ENCODE measurements at places on chromosomes 4 and X. TPM values are rescaled to one million over a fixed set of nuclear protein-coding genes. Genes with fewer than 3 reads are reported as not detected.
A peak's percentile ranks its signal among the peaks of the same experiment; 100 is the strongest.

GRCh38 chrX:33784548-33784947 is 347.6 kb downstream of the FAM47A start:
- DNase-seq = no peak
- H3K4me3 ChIP-seq = no peak overlapping the region
- no peak overlapping the region for H3K27ac ChIP-seq
- H3K4me1 ChIP-seq = no peaks in the 10 kb centered on the region
- H3K27me3 ChIP-seq = no peaks in the 10 kb centered on the region
- no peaks in the 10 kb centered on the region for H3K36me3 ChIP-seq

GRCh38 chr4:13986548-13986947 is 359.0 kb upstream of the BOD1L1 start:
- no peak for DNase-seq
- H3K4me1 ChIP-seq = peaks cover 74% of the 10 kb centered on the region
- H3K27ac ChIP-seq = no peak overlapping the region
- no peak overlapping the region for H3K4me3 ChIP-seq
- no peaks in the 10 kb centered on the region for H3K36me3 ChIP-seq

DNA sequence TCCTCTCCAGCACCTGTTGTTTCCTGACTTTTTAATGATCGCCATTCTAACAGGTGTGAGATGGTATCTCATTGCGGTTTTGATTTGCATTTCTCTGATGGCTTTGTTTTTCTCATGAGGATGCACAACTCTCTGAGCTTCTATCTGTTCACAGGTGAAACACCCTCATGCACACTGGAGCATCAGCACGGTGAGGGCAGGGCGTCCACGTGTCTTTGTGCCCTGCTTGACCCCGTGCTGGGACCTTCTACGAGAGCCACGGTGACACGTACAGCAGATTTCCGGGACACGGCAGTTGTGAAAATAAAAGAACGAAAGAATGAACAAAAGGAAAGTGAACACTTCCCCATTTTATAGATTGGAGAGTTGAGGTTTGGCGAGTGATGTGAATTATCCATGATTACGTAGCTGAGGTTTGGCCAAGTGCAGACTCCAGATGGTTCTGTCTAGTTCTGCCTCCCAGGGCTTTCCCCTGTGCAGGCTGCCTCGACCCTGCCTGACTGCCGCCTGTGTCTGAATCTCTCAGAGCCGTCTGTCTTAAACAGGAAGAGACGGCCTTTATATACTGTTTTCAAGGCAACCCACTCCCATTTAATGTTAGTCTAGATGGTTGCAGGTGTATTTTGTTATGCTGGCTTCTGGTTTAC is 67.8 kb upstream of the SORBS2 start:
- peaks cover 41% of the 10 kb centered on the region for H3K4me1 ChIP-seq
- H3K4me3 ChIP-seq = no peak overlapping the region
- H3K27me3 ChIP-seq = no peaks in the 10 kb centered on the region

- peaks cover 16% of the 10 kb centered on the region for H3K36me3 ChIP-seq
- no peaks in the 10 kb centered on the region for H3K27me3 ChIP-seq
- H3K4me3 ChIP-seq = no peak overlapping the region
- H3K27ac ChIP-seq = no peak overlapping the region
- H3K4me1 ChIP-seq = peaks cover 12% of the 10 kb centered on the region
These were observed 68.0 kb downstream of the N4BP2 start for GRCh38 chr4:40124690-40125089.

DNA sequence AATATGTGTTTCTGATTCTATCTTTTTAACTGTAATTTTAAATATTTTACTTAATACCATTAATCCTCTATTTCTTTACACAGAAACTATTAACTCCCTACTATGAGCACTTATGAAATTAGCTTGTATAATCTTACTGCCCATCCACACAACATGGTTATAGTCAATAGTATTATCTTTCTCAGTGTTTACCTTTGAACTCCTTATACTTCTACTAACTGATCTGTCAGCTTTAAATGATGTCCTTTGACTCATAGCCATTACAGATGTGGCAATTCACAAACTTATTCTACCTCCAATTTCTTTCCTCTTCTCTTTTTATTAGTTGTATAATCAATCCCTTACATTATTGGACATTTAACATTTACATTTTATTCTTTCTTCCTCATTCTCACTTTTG is 5.5 kb downstream of the SEC31A start:
- H3K27ac ChIP-seq = peak overlapping the region; percentile 24
- H3K4me1 ChIP-seq = peaks cover 52% of the 10 kb centered on the region
- peaks cover 14% of the 10 kb centered on the region for H3K36me3 ChIP-seq
- DNase-seq = no peak

GRCh38 chrX:129768586-129769466 is 10.9 kb upstream of the SASH3 start:
- no peaks in the 10 kb centered on the region for H3K27me3 ChIP-seq
- DNase-seq = no peak
- no peaks in the 10 kb centered on the region for H3K36me3 ChIP-seq

DNA sequence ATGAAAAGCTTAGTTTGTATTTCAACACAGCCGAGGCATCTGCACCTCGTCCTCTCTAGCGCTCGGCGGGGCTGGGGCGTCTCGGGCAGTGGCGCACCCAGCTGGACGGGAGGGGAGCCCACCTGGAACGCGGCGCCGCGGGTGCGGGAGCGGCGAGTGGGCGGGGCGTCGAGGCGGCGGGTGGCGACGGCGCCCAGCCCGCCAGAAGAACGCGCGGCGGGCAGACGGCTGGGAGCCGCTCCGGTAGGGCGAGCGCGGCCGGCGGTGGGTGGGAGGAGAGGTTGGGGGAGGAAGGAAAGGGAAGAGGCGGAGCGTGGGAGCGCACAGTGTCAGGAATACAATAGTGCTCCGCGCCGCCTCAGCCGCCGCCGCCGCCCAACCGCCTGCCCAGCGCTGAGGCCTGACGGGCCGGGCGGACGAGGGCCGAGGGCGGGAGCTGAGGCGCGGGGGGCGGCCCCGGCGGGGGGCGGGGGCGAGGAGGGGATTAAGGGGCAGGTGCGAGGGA is at the start of gene JADE3:
JADE3 (plus strand) TSS at position 324 of the 505 bp plus-strand sequence. CDS start 72,474 bp downstream, outside the sequence.
- H3K4me3 ChIP-seq = peak within 1 kb of the TSS; percentile 84
- H3K36me3 ChIP-seq = no peaks in the 10 kb centered on the region
- H3K27ac ChIP-seq = no peak within 1 kb of the TSS
- peaks cover 9% of the 10 kb centered on the region for H3K4me1 ChIP-seq

- peaks cover 2% of the 10 kb centered on the region for H3K36me3 ChIP-seq
- peaks cover 35% of the 10 kb centered on the region for H3K4me1 ChIP-seq
- H3K4me3 ChIP-seq = no peak overlapping the region
- peak overlapping the region; percentile 66 for H3K27ac ChIP-seq
- DNase-seq = no peak
These were observed 28.1 kb downstream of the FGF2 start for GRCh38 chr4:122854447-122855352.

DNA sequence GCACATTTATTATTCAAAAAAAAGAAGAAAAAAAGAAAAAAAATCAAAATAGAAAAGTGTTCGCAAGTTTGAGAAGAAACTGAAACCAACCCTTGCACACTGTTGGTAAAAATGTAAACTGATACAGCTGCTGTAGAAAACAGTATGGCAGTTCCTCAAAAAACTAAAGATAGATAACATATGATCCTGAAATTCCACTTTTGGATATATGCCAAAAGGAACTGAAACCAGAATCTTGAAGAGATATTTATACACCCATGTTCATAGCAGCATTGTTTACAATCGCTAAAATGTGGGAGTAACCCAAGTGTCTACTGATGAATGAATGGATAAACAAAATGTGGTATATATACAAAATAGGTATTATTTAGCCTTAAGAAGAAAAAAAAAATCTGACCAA is 155.4 kb downstream of the TBCK start:
- peaks cover 38% of the 10 kb centered on the region for H3K36me3 ChIP-seq
- no peak for DNase-seq

DNA sequence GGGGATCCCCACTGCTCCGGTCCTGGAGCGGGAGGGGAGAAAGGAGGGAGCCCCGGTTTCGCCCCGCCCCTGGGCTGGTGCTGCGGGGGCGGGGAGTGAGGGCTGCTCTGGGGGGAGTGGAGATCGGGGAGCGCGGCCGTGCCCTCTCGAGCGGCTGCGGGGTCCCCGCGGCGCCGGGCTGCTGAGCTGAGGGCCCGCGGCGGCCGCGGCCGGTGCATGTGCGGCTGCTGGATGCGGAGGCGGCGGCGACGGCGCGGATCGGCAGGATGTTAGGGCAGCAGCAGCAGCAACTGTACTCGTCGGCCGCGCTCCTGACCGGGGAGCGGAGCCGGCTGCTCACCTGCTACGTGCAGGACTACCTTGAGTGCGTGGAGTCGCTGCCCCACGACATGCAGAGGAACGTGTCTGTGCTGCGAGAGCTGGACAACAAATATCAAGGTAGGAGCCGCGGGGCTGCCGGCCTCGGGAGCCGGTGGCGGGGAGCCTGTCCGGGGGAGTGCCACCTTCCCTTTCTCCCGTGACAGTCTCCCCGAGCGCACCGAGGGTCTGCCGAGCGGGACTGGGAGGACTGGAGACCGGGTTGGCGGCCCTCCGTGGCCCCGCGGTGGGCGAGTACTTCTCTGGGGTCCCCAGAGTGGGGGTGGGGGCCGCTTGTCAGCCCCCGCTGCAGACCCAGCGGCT is at the start of gene ING2:
ING2 (plus strand) TSS at position 129 of the 681 bp plus-strand sequence; CDS start at position 267, 138 bp downstream.
- H3K4me3 ChIP-seq = peak within 1 kb of the TSS; percentile 80
- H3K27ac ChIP-seq = peak within 1 kb of the TSS; percentile 98
- no peaks in the 10 kb centered on the region for H3K27me3 ChIP-seq
- no peak for DNase-seq
- H3K4me1 ChIP-seq = peaks cover 27% of the 10 kb centered on the region
- H3K36me3 ChIP-seq = peaks cover under 1% of the 10 kb centered on the region

DNA sequence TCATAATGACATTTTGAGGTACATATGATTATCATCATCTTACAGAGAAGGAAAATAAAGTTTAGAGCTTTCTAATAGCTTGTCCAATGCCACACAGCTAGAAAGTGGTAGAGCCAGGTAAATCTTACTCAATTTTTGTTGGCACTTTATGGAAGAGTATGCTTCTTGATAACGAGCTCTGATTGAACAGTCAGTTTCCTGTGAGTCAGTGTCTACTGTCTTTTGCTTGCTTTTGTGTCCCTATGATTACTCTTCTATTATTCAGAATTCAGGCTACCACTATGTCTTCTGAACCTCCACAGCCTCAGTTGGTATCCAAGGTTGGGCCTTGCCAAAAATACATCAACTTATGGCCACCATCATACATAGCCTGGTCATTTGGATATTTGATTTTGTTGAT is 2.6 kb downstream of the FAAH2 start:
- no peak for DNase-seq
- H3K4me1 ChIP-seq = no peaks in the 10 kb centered on the region
- H3K36me3 ChIP-seq = no peaks in the 10 kb centered on the region
- no peak overlapping the region for H3K4me3 ChIP-seq

GRCh38 chr4:42396752-42397634 is at the start of gene SHISA3:
SHISA3 (plus strand) TSS chr4:42397488; CDS start chr4:42398057, 569 bp downstream.
- DNase-seq = no peak
- H3K4me1 ChIP-seq = peaks cover 43% of the 10 kb centered on the region
- H3K4me3 ChIP-seq = peak within 1 kb of the TSS; percentile 84
- H3K27me3 ChIP-seq = peaks cover 11% of the 10 kb centered on the region

GRCh38 chrX:33210156-33210555 is 1.2 kb downstream of the DMD start:
- DNase-seq = no peak
- peak overlapping the region; percentile 94 for H3K27ac ChIP-seq
- peak overlapping the region; percentile 84 for H3K4me3 ChIP-seq
- H3K36me3 ChIP-seq = no peaks in the 10 kb centered on the region
- H3K27me3 ChIP-seq = no peaks in the 10 kb centered on the region

- H3K36me3 ChIP-seq = no peaks in the 10 kb centered on the region
- DNase-seq = no peak
- no peaks in the 10 kb centered on the region for H3K27me3 ChIP-seq
- H3K27ac ChIP-seq = peak overlapping the region; percentile 84
- H3K4me3 ChIP-seq = no peak overlapping the region
These were observed 5.8 kb upstream of the DCLK2 start for GRCh38 chr4:150072471-150072870.

GRCh38 chr4:174592985-174593335 is 70.7 kb upstream of the HPGD start:
- H3K27me3 ChIP-seq = peaks cover 10% of the 10 kb centered on the region
- DNase-seq = no peak
- no peaks in the 10 kb centered on the region for H3K36me3 ChIP-seq
- H3K27ac ChIP-seq = no peak overlapping the region
- H3K4me3 ChIP-seq = no peak overlapping the region
- no peaks in the 10 kb centered on the region for H3K4me1 ChIP-seq

DNA sequence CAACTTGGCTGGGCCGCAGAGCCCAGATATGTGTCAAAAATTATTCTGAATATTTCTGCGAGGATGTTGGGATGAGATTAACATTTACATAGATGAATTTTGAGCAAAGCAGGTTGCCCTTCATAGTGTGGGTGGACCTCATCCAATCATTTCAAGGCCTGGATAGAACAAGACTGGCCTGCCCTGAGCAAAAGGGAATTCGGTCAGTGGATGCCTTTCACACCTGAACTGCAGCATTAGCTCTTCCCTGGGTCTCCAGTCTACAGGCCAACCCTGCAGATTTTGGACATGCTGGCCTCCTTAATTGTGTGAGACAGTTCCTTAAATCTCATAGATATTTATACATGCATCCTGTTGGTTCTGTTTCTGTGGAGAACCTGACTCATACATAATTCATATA is 32.4 kb upstream of the SLC10A4 start:
- H3K36me3 ChIP-seq = no peaks in the 10 kb centered on the region
- no peak overlapping the region for H3K4me3 ChIP-seq
- DNase-seq = no peak
- H3K27ac ChIP-seq = no peak overlapping the region
- H3K4me1 ChIP-seq = peaks cover 6% of the 10 kb centered on the region

GRCh38 chr4:89598602-89599001 is 238.4 kb downstream of the SNCA start:
- no peak for DNase-seq
- H3K4me1 ChIP-seq = no peaks in the 10 kb centered on the region
- H3K27ac ChIP-seq = no peak overlapping the region
- H3K4me3 ChIP-seq = no peak overlapping the region
- H3K27me3 ChIP-seq = peaks cover 12% of the 10 kb centered on the region

- no peaks in the 10 kb centered on the region for H3K27me3 ChIP-seq
- H3K36me3 ChIP-seq = no peaks in the 10 kb centered on the region
- DNase-seq = no peak
- H3K27ac ChIP-seq = peak overlapping the region; percentile 68
These were observed 103.7 kb upstream of the SCML1 start for GRCh38 chrX:17633546-17633945.

- peaks cover 4% of the 10 kb centered on the region for H3K27me3 ChIP-seq
- H3K36me3 ChIP-seq = no peaks in the 10 kb centered on the region
- H3K4me1 ChIP-seq = peaks cover 5% of the 10 kb centered on the region
- DNase-seq = no peak
These were observed 2.7 kb upstream of the XKRX start for GRCh38 chrX:100931218-100931924.

- no peak overlapping the region for H3K27ac ChIP-seq
- peaks cover 20% of the 10 kb centered on the region for H3K4me1 ChIP-seq
- no peaks in the 10 kb centered on the region for H3K27me3 ChIP-seq
- no peaks in the 10 kb centered on the region for H3K36me3 ChIP-seq
These were observed 330.3 kb downstream of the BCOR start for GRCh38 chrX:39767446-39767845.

SLC9B1 gene
- 1.8 TPM for total RNA-seq

VEGFC gene
- 14.7 TPM for total RNA-seq

NEUROG2 gene
- not detected for total RNA-seq

PDZD4 gene
- total RNA-seq = 26.6 TPM

AMER1 gene
- total RNA-seq = 5.0 TPM

MAOB gene
- not detected for total RNA-seq

RPGR gene
- total RNA-seq = 5.7 TPM

CT45A10 gene
- not detected for total RNA-seq

ZMAT1 gene
- 4.9 TPM for total RNA-seq

ARHGAP36 gene
- not detected for total RNA-seq

All from osteocyte (in vitro differentiated cells).